ENCODE measurements at places on chromosomes 11 and 22. TPM values are rescaled to one million over a fixed set of nuclear protein-coding genes. Genes with fewer than 3 reads are reported as not detected.

GRCh38 chr11:18682466-18682865, 16.1 kb upstream of the TMEM86A start:
- no peak for DNase-seq

DNA sequence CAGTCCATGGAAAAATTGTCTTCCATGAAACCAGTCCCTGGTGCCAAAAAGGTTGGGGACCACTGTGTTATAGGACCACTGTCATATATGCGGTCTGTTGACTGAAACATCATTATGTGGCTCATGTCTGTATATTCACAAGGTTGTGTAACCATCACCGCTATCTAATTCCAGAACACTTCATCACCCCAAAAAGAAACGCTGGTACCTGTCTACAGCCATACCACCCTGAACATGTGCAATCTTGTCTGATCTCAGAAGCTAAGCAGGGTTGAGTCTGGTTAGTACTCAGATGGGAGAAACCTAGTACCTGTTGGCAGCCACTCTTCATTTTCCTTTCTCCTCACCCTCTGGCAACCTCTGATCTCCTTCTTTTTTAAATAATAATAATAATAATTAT, 12.9 kb upstream of the PIK3IP1 start:
- DNase-seq = no peak

GRCh38 chr11:119687373-119688046, 41.5 kb downstream of the NECTIN1 start:
- DNase-seq = no peak

GRCh38 chr11:111923351-111923788, 4.7 kb downstream of the C11orf52 start:
- DNase-seq = no peak

DNA sequence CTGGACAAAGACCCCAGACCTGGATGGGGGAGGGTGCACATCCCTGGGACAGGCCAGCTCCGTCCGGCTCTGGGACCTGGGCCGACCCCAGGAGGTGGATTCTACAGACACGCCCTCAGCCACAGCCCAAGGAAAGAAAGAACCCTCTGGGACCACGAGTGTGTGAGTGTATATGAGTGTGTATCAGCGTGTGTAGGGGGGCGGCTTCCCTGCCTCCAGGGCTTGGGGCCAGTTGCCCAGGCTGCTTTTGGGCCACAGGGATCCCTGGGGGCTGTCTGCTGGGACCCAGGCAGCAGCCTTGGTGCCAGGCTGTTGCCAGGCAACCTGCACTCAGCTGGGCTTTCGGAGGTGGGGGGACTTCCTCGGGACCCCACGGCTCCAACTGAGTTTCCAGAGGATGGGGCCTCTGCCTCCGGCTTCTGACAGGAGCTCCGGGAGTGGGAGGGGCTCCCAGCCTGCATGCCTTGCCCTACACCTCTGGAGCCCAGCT, 8.9 kb downstream of the DUSP8 start:
- no peak for DNase-seq

Gene FGF19
- total RNA-seq = not detected

Gene NECTIN1
- 0.20 TPM for total RNA-seq

DNA sequence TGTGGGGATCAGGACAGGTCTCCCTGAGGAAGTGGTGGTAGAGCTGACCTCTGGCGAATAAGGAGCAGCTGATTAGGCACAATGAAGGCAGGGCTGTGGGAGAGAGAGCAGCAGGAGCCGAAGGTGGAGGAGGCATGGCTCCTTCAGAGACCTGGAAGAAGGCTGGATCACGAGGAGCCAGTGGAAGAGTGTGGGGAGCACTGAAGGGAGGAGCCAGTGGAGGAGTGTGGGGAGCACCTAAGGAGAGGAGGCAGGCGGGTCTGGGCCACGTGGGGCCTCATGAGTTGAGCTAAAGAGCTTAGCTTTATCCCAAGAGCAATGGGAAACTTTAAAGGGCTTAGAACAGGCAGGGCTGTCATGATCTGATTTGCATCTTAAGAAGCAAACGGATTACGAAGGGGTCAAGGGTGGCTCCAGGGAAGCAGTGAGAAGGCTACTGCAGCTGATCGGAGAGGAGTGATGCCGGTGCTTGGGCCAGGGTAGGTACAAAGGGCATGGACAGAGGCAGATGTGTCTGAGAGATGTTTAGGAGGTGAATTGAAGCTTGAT, 44.9 kb upstream of the EIF3D start:
- no peak for DNase-seq

Gene CLMP
- 0.54 TPM for total RNA-seq

Gene OR8G1
- not detected for total RNA-seq

- DNase-seq = no peak
These were observed 1087.5 kb downstream of the BRD1 start for GRCh38 chr22:48740086-48740730.

DNA sequence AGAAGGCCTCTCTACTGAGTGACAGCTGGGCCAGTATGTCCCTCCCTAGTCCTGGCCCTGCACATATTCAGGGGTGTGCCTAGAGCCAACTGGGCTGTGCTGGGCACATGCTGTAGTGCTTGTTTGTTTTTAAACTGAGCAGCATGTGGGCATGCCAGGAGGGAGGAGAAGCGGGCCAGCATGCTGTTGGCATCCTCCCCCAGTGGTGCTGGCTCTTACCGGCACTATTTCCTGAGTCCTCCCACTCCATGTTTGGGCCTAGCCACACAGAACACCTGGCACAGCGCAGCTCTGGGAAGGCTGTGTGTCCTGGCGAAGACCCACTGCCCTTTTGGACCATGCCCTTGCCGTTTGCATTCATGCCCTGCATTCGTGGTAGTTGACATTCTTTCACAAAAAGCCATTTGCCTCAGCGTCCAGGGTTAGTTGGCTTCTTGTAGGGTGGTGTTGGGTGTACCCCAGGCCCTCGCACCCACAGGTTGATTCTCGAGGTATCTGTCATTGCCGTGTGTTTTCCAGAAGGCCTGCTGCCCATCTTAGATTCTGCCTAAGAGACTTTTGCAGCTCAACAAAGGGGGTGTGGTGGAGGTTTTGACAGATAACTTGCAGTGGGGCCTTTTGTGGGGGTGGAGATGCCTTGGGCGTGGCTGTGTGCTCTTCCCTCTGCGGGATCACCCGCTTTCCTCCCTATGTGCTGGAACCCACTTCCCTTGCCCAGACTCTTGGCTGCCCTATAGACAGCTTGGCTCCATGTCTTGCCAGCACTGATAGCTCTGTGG, 13.6 kb downstream of the DGCR8 start:
- DNase-seq = no peak

GRCh38 chr11:117766026-117766425, 31.0 kb downstream of the DSCAML1 start:
- DNase-seq = no peak

DNA sequence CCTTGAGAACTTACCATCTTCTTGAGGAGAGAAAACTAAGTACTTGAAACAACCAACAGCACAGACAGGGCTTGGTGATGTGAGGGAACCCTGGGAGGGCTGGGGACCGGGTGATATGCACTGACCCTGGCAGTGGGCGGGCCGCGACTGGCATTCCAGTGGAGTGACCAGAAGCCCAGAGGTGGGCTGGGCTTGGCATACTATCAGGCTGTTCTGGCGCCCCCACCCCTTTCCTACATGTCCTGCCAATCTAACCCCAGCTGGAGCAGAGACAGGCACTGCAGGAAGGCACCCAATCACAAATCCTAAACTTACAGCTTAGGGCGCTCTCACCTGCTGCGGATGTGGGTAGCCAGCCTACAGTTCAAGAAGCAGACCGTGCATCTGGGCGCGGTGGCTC, 54.0 kb upstream of the GCAT start:
- no peak for DNase-seq

Gene MRGPRX4
- total RNA-seq = not detected

GRCh38 chr11:76553554-76554476, 109.0 kb downstream of the EMSY start:
- no peak for DNase-seq

Gene B4GALNT4
- total RNA-seq = 6.6 TPM

DNA sequence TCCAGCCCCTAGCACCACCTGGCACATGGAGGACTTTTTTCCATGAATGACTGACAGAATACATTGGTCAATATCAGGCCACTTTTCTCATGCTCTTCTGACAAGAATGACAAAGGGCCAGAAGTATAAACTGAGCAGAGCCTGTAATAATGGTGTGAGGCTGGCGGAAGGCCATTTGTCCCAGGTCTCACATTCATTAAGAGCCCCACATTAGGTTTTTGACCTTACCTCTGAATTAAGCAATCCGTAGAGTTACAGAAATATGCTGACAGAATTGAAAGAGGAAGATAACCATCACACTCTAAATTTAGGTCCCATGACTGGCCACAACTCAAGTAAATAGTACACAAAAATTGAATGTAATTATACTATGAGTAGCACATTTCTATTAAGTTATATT, 55.2 kb downstream of the SYT9 start:
- DNase-seq = no peak

DNA sequence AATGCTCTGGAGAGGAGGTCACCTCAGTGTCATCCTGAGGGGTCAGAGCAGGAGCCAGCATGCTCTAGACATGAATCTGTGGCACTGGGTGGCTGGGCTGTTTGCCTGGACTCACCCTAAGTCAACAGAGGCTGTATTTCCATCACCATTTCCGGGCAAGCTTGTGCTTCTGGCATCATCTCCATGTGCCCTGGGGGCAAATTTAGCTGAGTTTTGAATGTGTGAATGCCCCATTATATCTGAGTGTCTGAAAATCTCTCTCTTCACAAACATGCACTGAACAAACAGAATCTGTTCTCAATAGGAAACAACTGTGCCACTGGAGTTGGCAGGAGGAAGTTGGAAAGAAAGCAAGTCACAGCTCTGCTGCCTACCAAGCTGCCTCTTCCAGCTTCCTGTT, 356.2 kb downstream of the GRM5 start:
- no peak for DNase-seq

DNA sequence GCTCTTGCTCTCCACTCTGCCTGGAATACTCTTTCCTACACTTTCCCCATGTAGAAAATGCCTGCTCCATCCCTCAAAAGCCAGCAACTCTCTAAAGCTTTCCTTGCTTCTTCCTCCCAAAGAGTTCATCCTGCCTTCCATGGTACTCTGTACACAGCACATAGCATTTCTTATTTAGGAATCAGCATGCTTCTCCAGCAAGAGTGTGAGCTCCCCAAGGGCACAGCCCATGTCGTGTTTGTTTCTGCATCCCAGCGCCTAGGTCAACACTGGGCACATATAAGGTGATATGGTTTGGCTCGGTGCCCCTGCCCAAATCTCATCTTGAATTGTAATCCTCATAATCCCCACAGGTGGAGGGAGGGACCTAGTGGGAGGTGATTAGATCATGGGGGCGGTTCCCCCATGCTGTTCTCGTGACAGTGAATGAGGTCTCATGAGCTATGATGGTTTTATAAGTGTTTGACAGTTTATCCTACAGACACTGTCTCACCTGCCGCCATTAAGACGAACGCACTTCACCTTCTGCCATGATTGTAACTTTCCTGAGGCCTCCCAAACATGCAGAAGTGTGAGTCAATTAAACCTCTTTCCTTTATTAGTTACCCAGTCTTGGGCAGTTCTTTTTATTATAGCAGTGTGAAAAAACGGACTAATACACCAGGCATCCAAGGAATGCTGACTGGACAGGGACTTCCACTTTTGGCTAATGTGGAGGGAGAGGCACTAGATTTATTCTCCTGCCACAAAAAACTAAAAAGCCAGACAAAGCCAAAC, 8.2 kb downstream of the VPS37C start:
- DNase-seq = no peak

GRCh38 chr11:2621894-2622293, 77.9 kb downstream of the KCNQ1OT1 start:
- DNase-seq = no peak

GRCh38 chr22:35301372-35301874, 1.7 kb downstream of the TOM1 start:
- DNase-seq = no peak

Gene ASRGL1
- total RNA-seq = 8.1 TPM

Gene E2F8
- 24.8 TPM for total RNA-seq

DNA sequence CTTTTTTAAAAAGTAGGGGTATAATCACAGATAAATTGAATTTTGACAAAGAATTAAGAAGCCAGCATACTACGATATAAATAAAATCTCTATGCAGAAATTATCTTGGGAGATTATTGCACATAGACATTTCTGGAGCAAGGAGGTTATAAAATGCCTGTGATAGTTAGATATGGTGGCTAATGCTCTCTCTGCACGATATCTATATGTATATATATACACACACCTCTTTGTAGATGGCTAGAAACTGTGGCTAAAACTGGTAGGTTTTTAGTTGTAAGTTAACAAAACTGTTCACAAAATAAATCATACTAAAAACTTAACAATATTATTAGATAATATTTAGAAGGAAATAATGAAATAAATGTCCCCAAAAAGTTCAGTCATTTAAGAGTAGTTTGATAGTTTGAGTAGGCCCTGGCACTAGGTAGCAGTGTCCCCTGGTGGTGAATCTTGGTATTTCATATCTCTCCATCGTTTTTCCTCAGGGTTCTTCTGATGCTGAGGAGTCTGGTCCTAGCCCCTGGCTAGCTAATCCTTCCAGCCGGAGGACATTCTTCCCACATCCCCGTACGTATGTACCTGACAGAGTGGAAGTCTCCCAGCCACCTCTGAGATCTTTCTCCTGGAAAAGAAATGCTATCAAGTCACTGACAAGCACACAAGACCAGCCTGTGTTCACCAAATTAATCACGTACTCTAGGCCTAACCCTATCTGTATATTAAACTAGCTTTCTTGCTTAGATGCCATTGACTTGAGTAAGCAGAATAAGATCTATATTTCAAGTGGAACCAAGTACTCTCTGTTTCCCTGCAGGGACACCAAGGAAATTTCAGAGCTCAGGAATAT, 32.2 kb downstream of the ART5 start:
- no peak for DNase-seq

- no peak for DNase-seq
These were observed 104.3 kb downstream of the EXT2 start for GRCh38 chr11:44199816-44200215.

DNA sequence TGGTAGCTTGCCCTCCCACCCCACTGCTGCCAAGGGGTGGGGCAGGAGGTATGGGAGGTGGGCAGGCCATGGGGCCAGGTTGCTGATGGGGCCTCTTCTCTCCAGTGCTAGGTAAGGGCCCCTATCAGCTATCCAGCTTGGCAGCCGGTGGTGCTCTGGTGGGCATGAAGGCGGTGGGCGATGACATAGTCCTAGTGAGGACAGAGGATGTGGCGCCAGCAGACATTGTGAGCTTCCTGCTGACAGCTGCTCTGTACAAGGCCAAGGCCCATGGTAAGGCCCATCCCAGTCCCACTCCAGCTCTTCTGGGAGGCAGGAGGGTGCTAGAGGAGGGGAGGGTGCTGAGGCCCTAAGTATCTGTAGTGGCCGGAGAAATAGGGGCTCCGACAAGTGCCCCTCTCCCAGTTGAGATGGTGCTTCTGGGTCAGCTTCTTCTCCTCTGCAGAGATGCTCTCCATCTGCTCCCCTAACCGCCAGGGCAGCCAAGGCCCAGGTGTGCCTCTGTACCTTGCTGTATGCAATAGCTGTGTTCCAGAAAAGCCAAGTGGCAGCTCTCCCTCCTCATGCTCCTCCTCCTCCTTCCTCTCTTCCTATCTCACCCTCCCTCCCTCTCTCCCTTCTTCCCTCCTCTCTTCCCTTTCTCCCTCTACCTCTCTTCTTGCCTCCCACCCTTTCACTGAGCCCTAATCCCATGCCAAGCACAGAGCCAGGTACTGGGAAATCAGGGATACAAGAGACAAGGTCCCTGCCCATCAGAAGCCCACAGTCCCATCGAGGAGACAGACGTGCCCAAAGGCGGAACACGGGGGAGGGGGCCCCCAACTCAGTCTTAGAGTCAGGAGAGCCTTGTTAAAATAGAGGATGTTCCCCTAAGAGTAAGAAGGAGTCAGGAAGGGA, 55.3 kb downstream of the OTOG start:
- no peak for DNase-seq
